ENCODE measurements at places on chromosomes 6 and 20.

- no peak for DNase-seq
Observed at GRCh38 chr6:28480253-28480932, 35.2 kb downstream of the GPX6 start.

DNA sequence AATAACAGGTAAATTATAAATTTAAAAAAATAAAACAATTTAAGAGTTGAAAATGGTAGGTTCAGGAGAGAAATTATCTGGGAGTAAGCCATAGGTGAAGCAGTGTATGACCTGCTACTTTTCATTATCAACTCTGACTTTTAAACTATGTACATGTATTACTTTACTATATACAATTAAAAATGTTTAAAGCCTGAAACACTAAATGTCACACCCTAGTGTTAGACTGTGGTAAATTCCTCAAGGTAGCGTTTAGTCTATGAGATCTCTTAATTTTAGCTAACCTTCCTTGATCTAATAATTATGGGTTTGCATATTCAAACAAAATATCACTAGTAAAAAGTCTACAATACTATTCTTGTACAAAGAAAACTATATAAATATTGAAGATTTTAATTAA, 22.3 kb upstream of the TBC1D32 start:
- no peak for DNase-seq

- DNase-seq, result no peak
Observed at GRCh38 chr6:167746975-167747374, 79.7 kb upstream of the AFDN start.

- DNase-seq, result no peak
Observed at GRCh38 chr6:148166339-148166968, 176.2 kb upstream of the SASH1 start.

GRCh38 chr20:22815206-22815551, 219.9 kb upstream of the SSTR4 start:
- no peak for DNase-seq
